AG09319 (cell line): ENCODE measurements at places on chromosomes 12 and 14.

- DNase-seq = no peak
These were observed at the start of gene GPR162 for GRCh38 chr12:6821591-6822425. Gene GPR162, plus strand, starts transcription at chr12:6821821. Its CDS starts 2,078 bp downstream, at chr12:6823899.

DNA sequence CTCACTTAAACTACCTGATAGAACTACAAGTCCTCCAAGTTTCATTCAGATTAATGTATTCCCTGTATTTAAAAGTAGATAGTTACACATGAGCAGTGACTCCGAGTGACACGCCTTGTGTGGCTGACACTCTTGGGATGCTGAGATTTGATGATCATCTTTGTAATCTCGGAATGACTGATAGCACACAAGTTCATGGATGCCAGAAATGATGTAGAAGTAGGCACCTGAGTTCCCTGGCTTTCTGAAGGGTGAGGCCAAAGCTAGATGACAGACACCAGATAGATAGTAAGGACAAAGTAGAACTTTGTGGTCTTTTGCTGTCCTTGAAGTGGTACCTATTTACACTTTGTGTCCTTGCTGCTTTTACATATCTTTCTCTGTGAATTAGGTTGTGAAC lies 491.2 kb downstream of the PCNX1 start:
- DNase-seq = no peak

DNA sequence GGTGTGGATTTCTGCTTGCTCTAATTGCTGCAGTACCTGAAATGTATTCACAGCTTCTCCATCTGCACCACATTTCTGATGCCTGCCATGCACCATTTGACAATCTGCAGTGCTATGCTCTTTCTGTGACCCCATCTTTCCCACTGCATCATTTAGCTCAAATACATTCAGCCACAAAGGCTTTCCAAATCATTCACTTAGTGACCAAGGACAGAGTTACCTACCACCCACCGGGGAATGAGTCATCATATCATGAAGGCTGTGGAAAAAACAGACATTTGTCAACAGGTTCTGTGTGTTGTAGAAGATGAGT lies 465.5 kb upstream of the ATP2B1 start:
- DNase-seq = no peak

GRCh38 chr12:77619425-77619824 lies 211.3 kb upstream of the NAV3 start:
- no peak for DNase-seq

- DNase-seq = no peak
These were observed 30.5 kb downstream of the SRGAP1 start for GRCh38 chr12:63874897-63875480.

DNA sequence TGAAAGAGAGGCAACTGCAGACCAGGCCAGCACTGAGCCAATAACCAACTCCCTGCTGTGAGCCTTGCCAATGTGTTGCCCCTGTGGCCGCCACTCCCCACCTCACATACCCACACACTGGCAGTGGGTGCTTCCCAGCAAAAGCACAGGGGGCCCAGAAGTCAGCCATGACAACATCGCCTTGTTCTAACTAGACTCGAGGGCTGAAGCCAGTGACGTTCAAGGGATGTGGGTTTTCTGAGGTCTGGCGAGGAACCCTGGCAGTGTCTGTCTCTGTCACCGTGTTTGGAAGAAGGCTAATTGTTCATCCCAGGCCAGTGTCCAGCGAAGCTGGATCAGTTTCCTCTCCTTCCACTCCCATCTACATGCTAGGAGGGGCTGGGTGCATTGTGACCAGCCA lies 311.8 kb upstream of the AMIGO2 start:
- DNase-seq = no peak

DNA sequence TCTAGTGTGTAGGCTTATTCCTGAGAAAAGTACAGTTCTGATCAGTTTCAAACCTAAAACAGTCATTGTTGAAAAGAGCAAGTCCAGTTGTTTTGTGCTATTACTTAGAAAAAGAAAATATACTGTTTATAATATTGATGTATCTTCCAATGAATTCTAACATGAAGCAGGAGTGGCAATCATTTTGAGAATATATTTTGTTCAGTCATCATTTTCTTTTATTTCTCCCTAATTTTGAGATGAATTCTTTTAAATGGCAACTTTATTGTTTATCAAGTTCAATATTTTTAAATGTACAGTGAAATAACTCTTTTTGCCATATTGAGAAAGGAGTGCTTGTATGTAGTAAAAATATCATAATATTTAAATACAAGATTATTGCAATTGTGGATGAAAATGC lies 862.2 kb upstream of the MDGA2 start:
- DNase-seq = no peak

DNA sequence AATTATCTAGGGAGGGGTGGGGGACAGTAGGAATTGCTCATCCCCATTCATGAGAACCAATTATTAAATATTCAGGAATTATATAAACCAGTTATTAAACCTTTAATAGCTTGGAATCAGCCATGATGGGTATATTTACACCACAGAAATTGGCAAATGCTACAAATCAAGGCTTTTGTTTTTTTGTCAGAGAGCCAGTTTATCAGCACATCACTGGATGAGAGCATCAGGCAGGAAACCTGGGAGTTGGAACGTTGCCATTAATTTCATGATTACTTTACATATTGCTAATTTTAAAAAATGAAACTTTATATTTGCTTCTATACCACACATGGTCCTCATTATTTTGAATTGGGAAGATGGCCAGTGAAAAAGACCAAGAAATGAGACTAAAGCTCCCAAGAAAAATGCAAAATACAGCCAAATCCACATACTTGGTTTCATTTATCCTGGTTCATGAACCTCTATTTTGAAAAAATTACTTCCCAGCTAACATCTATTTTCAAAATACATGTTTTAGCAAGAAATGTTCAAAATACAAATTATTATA lies 48.4 kb downstream of the ATL1 start:
- DNase-seq = peak; percentile 49

- DNase-seq = peak; percentile 46
These were observed 59.7 kb downstream of the SLC38A1 start for GRCh38 chr12:46209170-46209569.

DNA sequence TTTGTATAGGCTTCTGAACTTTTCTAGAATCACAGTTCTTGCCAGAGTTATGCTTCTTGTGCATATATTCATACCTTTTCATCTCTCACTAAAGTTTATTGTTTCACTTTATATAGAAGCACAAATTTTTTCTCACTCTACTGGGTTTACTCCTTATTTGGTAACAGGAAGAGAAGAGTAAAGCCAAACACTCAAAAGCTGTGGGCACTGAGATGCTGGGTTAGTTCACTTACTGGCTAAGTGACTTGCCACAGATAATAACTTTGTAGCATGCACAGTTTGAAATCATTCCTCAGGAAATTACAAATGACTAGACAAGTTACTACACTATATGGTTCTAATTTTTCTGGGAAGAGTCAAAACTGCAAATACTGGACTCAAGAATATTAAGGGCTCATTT lies 7.8 kb downstream of the HIGD1C start:
- no peak for DNase-seq

DNA sequence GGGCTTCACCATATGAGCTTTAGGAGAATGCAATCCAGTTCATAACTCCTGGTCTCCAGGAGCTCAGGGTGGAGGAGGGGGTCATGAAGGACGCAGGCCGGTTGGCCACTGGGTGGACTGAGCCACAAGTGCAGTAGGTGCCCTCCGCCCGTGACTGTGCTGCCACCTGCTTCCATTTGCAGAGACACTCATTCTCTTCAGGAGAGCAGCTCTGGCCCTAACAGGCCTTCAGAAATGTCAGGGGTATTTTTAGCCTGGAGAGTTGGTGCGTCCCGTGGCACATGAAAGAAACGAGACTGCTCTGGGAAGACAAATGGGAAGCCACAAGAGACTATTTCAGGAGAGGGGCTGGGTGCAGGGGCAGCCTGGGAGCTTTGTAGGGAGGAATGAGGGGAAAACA lies 74.6 kb upstream of the MYL2 start:
- DNase-seq = no peak

- no peak for DNase-seq
These were observed 1054.3 kb downstream of the VRK1 start for GRCh38 chr14:97851428-97851995.

GRCh38 chr12:120639771-120640721 lies at the start of gene CABP1:
Gene CABP1, plus strand, starts transcription at chr12:120640626. Its CDS starts 60 bp downstream, at chr12:120640686.
- DNase-seq = no peak

DNA sequence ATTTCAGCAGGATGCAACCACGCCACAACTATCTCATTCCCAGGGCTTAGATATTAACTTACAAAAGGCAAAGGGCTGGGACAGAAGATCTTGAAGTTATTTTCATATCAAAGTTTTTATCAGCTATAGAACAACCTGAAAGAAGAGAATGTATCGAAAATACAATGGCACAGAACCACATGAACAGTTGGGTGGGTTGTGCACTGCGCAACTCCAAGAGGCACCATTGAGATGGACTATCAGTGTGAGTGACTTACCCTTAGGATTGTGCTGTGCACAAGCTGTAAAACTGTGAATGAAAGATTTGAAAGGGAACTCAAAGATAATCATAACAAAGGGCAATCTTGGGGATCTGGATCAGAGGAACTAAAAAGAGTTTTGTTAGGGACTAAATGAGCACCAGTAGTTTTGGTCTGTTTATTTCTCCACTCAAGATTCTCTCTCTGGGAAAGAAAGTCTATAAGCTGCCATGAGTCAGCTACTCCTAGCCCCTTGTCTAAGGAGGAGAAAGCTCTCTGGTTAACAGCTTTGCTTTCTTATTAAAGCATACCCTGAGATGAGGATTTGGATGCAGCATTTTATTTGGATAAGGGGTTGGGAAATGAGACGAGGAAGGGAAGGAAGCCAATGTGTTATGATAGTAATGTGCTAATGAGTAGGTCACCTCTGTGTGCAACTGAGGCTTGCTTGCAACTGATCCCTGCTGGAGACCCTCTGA lies 62.2 kb downstream of the TBX5 start:
- no peak for DNase-seq

DNA sequence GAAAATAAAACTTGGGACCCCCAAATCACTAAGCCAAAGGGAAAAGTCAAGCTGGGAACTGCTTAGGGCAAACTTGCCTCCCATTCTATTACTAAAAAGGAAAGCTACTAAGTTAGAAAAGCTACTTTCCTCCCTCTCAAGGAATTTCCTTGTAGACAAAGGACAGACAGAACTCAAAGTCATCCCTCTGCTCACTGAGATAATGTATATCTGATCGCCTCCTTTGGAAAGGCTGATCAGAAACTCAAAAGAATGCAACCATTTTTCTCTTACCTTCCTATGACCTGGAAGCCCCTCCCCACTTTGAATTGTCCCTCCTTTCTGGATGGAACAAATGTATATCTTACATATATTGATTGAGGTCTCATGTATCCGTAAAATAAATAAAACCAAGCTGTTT lies 190.5 kb upstream of the DCN start:
- DNase-seq = no peak

GRCh38 chr12:12718853-12719252 lies 1.7 kb downstream of the CDKN1B start:
- DNase-seq = peak; percentile 85

GRCh38 chr12:78698747-78699146 lies 165.8 kb upstream of the SYT1 start:
- DNase-seq = no peak

GRCh38 chr12:114649585-114649984 lies 34.4 kb downstream of the TBX3 start:
- no peak for DNase-seq

GRCh38 chr12:113115455-113116126 lies 20.0 kb downstream of the RASAL1 start:
- DNase-seq = no peak

DNA sequence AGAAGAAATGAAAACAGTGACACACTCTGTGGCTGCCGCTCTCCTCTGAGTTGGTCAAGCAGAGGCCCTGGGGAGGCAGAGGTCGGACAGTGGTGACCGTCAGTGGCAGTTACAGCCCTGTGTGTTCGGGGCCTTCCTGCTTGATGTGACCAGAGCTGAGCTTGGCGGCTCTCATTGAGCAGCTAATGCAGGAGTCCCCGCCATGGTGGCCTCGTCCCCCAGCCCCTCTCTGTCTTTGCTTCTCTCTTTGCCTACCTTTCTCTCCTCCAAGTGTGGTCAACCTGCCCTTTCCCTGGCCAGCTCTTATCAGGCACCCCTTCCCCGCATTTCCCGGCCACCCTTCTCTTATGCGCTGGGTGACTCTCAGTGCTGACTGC lies 362.8 kb downstream of the CACNA1C start:
- no peak for DNase-seq

DNA sequence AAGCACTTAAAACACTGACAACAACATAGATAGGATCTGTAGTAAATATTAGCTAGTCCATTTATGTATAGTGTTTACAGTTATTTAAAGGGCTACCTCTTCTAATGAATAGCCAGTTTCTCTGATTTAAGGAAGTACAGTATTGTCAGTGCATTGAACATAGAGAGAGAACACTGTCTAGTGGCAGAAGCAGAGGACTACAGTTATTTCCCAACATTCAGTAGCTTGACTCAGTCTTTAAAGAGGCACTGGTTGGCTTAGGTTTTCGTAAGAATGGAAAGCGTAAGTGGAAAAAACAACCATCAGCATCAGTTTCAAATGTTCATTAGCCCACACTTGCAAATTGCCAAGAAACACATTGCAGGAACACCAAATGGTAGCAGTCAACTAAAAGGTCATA lies 125.0 kb upstream of the HMGA2 start:
- no peak for DNase-seq

GRCh38 chr12:11706509-11707379 lies 57.3 kb downstream of the ETV6 start:
- DNase-seq = no peak

GRCh38 chr12:3244219-3244750 lies 167.1 kb downstream of the TSPAN9 start:
- no peak for DNase-seq

DNA sequence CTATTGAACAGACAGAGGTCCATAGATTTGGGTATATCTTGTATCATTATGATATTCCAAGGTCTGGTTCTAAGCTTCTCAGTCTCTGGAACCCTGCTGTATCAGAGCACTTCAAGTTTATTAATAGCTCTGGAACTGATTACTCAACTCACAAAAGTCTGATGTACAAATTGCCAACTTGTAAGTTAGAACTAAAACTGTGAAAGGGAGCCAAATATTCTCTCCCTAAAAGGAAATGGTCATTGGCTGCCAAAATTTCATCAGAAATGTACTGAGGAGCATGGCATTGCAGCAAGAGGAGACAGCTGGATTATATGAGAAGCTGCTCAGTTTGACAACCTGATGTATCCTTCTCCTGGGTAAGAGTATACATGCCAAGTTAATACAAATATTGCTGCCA lies 828.8 kb upstream of the SEL1L start:
- DNase-seq = no peak

DNA sequence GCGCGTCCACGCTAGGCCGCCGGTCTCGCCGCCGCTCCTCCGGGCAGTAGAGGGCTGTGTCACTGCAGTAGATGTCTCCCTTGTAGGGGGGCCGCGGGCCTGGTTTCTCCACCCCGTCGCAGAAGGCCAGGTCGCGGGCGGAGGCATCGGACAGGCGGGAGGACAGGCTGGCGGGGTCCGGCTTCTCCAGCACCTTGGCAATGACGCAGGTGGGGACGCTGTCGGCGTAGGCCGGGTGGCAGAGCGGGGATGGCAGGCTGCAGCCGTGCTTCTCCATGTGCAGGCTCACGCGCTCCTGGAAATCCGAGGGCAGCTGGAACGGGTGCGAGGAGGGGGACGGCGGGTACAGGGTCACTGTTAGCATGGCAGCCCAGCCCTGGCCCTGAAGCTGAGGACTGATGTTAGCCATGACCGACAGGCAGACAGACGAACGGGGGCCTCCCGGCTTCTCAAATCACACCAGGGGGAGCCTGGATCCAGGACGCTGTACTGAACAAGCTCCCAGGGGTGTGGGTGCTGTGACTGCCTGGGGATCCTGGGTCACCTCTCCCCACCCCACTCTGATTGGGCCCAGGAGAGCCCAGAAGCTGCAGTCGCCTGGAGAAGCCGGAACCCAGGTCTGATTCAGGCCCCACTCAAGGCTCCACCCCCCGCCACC lies 48.1 kb downstream of the BEGAIN start:
- DNase-seq = no peak

GRCh38 chr12:94596596-94596995 lies 53.8 kb downstream of the TMCC3 start:
- DNase-seq = no peak
